ENCODE measurements at places on chromosomes 5 and 9. TPM values are rescaled to one million over a fixed set of nuclear protein-coding genes. Genes with fewer than 3 reads are reported as not detected.

Gene BRINP1
- 0.67 TPM for total RNA-seq

Gene LECT2
- not detected for total RNA-seq

Gene NR2F1-AS1
- total RNA-seq, result 6.5 TPM

Gene LHX6
- 4.4 TPM for total RNA-seq

Gene NAIP
- 64.8 TPM for total RNA-seq

Gene MYO10
- 57.8 TPM for total RNA-seq
